ENCODE measurements at places on chromosomes 2 and 18.

DNA sequence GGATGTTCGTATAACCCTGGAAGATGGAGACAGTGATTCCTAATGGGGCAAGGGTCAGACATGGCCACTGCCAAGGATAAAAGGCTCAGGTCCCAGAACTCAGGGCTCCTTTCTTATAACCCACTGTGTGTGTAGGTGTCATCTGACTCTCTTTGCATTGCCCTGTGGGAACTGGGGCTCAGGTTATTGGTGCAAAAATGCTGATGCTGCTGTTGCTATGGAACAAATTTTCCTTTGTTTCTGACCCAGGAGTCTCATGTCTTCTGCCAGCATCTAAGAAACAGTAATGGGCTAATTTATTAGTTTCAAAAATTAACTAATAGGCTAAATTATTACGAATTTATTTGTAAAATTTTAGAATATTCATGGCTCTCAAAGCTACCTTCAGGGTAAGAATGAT is 24.3 kb upstream of the LDLRAD4 start:
- DNase-seq = no peak

- DNase-seq = no peak
These were observed 115.3 kb upstream of the STON1 start for GRCh38 chr2:48414640-48414979.

DNA sequence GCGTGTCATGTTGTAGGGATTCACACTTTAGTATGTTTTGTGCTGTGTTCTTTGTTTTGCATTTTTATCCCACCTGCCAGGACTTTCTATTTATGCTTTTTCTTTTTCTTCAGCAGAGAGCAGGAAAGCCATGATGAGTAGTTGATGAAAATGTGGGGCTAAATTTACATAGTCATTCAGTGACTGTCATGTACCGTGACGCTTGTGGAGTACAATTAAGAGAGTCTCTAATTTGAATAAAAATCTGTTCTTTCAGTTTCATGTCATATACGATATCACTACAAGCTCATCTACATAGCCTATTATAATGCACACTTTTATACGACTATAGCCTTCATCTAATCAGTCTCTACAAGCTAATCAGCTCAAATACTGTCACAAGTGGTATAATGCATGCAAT is 112.7 kb upstream of the SPATS2L start:
- DNase-seq = no peak

GRCh38 chr18:8536231-8536630 is 73.0 kb upstream of the RAB12 start:
- no peak for DNase-seq

DNA sequence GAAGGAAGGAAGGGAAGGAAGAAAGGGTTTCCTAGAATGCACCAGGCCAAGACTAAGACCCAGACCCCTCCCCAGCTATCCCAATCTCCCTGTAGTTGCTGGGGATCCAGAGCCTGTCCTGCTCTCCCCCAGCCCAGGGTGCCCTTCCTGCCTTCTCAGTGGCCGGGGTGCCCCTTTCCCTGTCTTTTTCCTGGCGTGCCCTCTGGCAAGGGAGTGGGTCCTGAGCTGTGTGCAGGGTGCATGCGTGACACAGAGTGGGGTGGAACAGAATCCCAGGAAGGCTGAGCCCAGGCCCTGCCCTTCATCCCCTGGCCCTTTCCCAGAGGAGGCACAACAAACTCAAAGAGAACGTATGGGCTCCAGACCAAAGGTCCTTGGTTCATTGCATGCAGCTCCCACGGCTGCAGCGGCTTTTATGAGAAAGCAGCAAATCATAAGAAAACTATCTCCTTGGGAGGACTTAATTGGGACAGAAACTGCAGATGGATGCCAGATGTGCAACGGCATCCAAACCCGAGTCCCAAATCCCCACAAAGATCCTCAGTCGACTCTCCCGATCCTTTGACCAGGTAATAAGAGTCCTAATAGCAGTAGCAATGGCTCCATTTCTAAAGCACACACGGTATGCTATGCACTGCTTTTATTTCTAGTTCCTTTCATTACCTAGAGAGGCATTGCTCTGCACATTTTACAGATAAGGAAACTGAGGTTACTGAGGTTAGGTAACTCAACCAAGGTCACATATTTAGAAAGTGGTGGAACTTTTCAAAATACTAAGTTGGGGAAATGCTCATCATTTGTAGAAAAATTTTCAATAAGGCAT is 12.7 kb upstream of the ARID5A start:
- DNase-seq = peak; percentile 91

DNA sequence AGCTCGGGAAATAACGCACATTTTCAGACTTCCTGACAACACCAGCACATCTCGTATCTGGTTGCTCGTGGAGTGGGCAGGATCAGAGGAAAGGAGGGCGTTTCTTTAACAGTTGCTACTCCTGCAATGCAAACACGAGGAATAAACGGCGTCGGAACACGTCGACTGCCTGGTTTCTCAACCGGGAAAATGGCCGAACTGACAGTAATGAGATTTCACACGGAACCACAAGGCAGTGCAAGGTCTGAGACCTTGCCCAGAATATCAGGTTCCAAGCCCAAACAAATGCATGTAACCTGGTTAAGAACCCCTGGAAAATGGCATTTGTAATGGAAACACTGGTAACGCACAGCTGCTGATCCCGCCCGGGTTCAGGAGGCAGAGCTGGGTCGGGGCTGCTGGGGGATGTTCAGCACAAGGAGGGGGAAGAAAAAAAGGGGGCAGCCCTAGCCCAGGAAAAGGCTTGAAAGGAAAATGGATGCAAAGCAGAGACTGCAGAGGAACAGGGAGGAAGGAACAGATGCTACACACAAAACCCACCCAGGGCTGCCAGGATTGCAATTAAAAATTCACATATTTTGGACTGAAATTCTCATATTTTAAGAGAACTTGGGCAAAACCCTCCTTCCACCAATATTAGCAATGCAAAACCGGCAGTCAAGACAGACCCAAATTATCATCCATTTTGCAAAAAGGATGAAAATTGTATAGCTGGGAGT is 61.6 kb upstream of the KLHL29 start:
- DNase-seq = peak; percentile 20

GRCh38 chr2:177682006-177682405 is 289.4 kb downstream of the AGPS start:
- no peak for DNase-seq

- DNase-seq = peak; percentile 70
These were observed 99.5 kb upstream of the STK39 start for GRCh38 chr2:168346725-168347477.

- DNase-seq = no peak
These were observed 138.0 kb downstream of the AFF3 start for GRCh38 chr2:100004348-100004884.

DNA sequence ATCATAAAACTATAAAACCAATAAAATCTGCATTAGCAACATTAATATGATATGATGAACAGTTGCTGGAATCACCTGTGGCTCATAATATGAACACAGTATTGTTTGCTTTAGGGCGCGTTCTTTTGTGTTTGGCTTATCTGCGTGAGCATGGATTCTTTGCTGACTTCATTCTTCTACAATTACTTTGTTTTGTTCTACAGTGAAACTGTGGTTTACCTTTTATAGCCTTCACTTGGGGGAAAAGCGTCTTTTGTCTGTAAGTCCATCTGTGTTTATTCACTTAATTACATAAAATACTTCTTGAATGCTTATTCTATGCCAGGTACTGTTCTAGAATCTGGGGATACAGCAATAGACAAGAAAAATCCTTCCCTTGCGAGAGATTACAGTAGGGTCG is 74.0 kb upstream of the SEC11C start:
- no peak for DNase-seq

GRCh38 chr2:191951376-191951775 is 104.5 kb upstream of the CAVIN2 start:
- DNase-seq = no peak

DNA sequence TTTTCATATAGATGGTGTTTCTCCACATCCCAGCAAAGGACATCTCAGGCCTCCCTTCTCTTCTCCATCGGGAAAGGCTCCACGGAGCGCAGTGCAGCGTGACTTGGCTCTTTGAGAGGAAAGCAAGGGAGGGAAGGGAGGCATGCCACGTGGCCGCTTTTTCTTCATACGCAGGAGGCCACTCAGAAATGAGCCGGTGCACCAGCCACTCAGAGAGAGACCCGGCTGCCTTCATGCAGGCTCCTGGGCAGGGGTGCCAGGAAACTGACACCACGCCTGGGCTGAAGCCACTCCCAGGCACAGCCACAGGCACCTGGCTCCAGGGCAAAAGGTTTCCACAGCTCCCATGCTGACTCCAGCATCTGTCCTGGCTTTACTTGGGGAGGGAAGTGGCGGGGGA is 11.1 kb upstream of the LOXHD1 start:
- DNase-seq = no peak

DNA sequence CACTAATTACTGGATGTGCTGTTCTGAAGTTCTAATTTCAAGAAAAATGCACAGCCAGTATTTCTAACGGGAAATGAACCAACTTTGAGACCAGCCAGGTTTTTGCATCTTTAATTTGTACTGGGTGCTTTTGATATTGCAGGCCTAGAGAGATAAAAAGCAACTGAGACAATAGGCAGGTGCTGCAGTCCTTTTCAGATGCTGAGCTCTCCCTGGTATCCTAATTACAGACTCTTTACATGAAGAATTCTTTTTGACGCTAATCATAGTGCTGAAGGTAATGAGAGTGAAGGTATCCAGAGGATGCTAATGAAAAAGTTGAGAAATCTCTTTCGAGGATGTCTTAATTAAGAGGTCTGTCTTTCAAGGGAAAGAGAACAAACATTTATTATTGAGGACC is 85.1 kb downstream of the SERPINB8 start:
- DNase-seq = no peak

DNA sequence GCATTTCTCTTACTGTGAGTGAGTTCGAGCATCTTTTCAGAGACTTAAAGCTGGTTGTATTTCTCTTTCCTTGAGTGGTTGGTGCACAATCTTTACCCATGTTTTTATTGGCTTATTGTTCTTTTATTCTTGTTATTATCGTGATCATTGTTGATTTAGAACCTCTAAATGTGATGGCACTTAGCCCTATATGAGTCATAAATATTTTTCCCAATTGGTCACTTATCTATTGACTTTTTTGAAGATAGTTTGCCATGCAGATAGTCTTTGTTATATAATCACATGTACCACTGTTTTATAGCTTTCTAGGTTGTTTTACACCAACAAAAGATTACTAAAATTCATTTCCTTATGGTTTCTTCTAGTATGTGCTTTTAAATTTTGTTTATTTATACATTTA is 141.6 kb upstream of the MSH6 start:
- no peak for DNase-seq

- DNase-seq = peak; percentile 54
These were observed 106.4 kb downstream of the POLE4 start for GRCh38 chr2:75064691-75065396.

DNA sequence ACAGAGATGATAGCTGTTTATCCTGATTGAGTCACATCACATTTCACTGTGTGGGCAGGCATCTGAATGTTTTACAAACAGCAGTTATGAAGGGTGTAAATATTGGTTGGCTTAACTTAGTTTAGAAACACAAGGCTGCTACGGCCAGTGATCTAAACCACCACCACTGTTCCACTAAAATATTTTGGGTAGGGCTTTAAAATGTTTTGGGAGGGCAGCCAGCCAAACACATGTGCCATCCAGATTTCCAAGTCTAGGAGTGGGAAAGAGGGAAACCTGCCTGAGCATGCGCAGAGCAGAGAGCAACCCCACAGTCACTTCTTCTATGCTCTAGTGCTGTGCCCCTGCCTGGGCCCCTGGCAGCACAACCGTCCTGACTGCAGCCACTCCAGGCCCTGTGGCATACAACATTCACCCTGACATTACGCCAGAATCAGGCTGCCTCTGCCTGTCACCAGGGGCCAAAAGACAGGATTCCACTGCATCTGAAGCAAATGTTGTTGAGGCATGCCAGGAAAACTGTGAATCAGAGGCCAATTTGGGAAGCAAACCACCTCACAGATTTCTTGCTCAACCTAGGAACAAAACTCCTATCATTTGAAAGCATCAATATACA is 74.8 kb upstream of the COL5A2 start:
- peak; percentile 93 for DNase-seq

- DNase-seq = no peak
These were observed 75.5 kb upstream of the SPTBN1 start for GRCh38 chr2:54380670-54381069.

DNA sequence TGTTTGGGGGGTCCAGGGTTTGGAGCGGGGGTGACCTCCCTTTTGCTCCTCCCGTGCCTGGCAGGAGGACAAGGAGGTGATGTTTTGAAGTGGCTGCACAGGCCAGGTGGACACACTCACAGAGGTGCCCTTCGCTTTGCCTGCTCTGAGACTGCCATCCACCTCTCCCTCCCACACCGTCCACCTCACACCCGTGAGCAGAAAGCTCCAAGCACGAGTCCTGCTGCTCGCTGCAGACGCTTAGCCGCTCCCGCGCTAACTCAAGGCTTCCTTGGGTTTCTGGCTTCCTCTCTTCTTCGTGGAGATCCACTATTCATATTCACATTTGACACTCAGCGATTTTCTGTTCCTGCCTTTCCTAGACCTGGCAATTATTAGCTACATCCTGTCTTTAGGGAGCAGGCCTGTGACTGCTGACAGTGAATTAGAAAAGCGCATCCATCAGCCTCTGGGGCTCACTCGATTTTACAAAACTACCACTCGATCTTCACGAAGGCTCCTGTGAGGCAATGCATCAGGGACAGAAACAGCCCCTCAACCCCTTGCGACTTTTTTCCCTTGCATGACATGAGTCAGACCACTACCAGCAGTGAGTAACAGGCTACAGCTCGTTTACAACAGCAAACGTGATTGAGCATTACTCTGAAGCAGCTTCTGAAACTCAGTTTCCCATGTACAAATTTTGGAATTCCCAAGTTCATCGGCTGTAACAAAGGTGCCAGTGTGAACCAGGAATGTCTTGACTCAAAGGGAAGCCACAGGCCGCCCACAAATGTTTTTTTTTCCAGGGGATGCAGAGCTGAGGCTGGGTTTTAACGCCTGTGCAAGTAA is 238.7 kb upstream of the SOX11 start:
- DNase-seq = peak; percentile 0

GRCh38 chr2:189876271-189876670 is 92.0 kb downstream of the PMS1 start:
- peak; percentile 23 for DNase-seq

- no peak for DNase-seq
These were observed 194.3 kb upstream of the ARL4C start for GRCh38 chr2:234691214-234691575.

- no peak for DNase-seq
These were observed 263.7 kb upstream of the SPOPL start for GRCh38 chr2:138237667-138238384.

- DNase-seq = no peak
These were observed 10.5 kb downstream of the PPIL3 start for GRCh38 chr2:200878289-200878880.

DNA sequence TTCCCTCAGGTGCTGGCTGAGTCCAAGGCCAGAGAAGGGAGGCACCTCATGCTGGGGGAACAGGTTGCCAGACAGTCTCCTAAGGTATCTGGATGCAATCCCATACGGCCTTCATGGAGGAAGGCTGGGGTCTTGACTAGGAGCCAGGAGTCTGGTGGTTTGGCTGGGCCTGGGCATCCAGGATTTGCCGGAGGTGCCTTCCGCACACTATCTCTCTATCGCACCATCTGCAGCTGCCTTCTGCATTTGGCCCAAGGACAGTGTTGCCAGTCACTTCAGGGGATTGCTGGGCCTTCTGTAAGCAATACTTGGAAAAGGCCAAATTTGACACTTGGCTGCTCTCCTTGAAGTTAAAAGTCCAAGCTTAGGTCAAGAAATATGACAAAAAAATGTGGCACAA is 327.2 kb downstream of the EN1 start:
- no peak for DNase-seq

- DNase-seq = peak; percentile 1
These were observed 33.7 kb upstream of the MCM6 start for GRCh38 chr2:135909976-135910375.

All from fibroblast of villous mesenchyme (primary cell).